Transverse colon (tissue), 4 donors: ENCODE measurements at places on chromosomes 5 and 9. TPM values are rescaled to one million over a fixed set of nuclear protein-coding genes. Genes with fewer than 3 reads are reported as not detected.

The ANKRD18B gene
- total RNA-seq: not detected

The PCDHGA10 gene
- total RNA-seq: 4.0 TPM

The FAM153A gene
- total RNA-seq: not detected

DNA sequence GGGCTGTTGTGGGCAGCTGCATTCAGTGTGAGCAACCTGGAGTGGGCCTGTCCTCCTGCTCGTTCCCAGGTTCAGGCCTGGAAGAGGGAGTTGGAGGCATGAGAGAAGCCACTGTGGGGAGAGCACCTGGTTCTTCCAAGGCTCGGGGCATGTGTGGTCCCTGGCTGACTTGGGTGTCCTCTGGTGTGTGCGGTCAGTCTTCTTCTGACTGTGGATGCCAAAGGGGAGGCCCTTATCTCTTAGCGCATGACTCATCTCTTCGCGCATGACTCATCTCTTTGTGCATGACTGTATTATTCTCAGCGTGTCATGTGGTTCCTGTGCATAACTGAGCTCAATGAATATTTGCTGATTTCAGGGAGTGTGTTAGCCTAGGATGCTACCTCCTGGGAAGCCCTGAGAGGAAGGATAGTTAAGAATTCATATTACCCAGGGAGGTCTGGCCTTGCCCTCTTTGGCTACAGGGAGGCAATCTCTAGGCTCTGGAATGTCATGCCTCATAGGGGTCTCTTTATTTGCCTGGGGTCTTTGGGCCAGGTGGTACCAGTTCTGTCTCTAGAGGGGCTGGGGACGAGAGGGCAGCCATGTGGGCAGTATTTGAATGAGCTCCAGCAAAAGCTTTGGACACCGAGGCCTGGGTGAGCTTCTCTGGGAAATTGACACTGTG lies 188.7 kb downstream of the HSPA4 start:
- DNase-seq: no peak

- peak; percentile 84 for DNase-seq
Observed at GRCh38 chr5:43602461-43603343, at the start of gene NNT. Gene NNT, plus strand, starts transcription at chr5:43603180. Its CDS starts 6,016 bp downstream, at chr5:43609196.

DNA sequence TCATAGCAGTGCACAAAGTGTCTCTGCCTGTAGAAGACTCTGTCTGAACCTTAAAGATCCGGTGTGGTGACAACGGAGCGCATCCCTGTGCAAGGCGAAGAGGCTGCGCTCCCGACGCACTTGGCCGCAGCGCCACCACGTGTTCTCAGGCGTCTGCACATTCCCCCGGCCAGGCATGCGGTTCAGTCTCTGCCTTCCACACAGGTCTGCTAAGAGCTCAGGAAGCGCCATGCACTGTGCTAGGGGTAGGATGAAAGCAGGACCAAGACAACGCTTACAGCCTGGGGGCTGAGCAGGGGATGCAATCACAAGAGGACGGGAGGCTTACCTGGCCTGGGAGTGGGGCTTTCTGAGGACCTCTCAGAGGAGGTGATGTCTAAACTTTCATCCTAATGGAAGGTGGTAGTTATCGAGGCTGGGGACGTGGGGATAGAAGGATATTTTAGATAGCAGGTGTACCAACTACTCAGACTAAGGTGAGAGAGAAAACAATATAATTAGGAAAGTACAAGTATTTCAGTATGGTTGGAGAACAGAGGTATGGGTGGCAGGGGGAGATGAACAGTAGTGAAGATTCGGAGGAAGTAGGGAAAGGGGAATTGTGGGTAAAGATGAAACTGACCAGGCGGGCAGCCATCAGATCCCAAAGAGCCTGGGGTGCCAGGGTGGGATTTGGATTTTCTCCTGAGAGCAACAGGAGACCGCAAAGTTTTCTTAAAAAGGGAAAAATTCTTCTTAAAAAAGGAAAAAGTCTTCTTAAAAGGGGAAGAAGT lies 13.3 kb downstream of the CAPSL start:
- DNase-seq: peak; percentile 59

- no peak for DNase-seq
Observed at GRCh38 chr9:18786196-18786595, 246.8 kb downstream of the SAXO1 start.

GRCh38 chr9:13648676-13649075 lies 369.2 kb upstream of the MPDZ start:
- no peak for DNase-seq

DNA sequence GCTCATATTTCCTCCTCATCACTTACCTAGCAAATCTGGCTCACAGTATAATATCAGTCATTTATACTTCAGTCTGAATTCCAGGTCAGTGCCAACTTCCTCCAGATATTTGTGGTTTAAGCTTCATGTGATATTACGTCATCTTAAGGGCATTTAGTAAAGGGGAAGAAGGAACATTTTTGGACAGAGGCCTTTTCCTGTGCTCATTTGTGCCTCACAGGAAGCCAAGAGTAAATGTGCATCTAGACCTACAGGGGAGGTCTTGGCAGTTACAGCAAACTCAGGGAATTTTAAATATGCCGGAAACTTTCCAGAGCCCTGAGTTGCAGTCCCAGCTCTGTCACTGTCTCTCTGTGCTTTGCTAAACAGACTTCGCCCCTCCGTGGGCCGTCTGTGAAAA lies 12.3 kb upstream of the KCNIP1 start:
- no peak for DNase-seq

- no peak for DNase-seq
Observed at GRCh38 chr9:5089737-5090136, 95.7 kb downstream of the INSL6 start.

GRCh38 chr9:134853893-134854292 lies 26.7 kb upstream of the FCN2 start:
- DNase-seq: no peak

DNA sequence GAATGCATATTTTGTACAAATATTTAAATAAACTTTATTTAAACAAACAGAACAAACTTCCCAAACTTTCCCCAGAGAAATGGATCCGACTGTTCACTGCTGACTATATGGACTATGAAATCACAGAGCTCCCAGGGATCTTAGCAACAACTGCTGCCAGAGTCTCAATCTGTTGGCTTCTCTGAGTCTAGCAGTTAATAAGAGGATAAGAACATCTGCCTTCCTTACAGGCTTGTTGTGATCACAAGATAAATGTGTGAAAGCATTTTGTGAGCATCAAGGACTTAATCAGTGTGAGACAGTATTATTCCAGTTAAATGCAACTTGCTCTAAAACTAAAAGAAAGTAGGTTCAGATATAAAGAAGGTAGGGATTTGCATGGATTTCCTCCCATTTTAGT lies 31.4 kb upstream of the MYOT start:
- DNase-seq: no peak

- DNase-seq: no peak
Observed at GRCh38 chr9:128419061-128419925, 1.4 kb upstream of the CERCAM start.

DNA sequence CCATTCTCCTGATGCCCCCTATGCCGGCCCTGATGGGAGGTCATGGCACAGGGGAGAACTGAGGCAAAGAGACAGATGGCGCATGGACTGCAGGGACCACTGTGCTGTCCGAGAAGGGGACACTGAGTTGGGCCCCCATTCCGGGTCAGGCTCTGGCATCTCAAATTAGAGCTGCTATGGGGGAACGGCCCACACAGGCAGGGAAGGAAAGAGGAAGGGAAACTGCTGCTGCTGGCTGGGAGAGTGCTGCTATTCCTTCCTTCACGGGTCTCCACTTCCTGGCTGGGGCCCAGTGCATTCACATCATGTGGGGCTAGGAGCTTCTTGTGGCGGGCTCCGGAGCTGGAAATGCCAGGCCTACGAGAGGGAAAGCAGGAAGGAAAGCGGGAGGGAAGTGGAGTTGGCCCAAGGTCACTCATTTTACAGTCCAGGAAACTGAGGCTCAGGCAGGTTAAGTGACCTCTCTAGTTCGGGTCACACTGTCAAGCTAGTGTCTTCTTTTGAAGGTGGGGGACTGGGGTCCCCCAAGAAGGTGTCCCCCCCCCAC lies 1.3 kb upstream of the CARD19 start:
- DNase-seq: peak; percentile 63

GRCh38 chr5:142753116-142753631 lies 17.0 kb upstream of the ARHGAP26 start:
- DNase-seq: peak; percentile 23
